ENCODE measurements at places on chromosomes 2 and 18.

- DNase-seq, result no peak
Observed at GRCh38 chr18:9631814-9632496, 17.6 kb upstream of the PPP4R1 start.

DNA sequence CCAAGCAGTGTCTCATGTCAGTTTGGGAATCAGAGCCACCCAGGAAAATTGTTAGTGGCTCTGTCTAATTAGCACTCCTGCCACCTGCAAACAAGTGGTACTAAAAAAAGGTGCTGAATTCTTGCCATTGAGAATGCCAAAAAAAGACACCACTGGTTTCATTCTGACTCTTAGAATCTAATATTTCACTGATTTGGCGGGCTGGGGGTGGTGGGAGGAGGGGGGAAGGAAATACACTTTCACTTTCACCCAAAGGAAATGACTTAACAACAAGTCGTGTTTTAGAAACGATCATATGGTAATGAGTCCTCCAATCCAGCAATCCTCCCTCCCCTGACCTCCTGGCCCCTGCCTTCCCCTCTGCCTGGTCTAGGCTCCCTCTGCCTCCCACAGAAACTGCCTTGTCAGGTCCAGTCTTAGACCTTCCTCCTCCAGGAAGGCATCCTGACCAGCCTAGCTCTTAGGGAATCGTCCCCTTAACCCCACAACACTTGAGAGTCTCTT lies 4.4 kb upstream of the KLHL29 start:
- no peak for DNase-seq

DNA sequence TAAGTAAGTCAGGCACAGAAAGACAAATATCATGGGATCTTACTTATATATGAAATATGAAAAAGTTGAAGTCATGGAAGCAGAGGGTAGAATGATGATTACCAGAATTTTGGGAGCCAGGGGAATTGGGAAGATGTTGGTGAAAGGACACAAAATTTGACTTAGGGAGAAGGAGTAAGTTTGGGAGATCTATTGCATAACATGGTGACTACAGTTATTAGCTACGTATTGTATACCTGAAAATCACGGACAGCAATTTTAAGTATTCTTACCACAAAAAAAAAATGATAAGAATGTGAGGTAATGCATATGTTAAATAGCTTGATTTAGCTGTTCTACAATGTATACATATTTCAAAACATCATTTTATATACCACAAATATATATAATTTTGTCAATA lies 94.2 kb upstream of the COL5A2 start:
- no peak for DNase-seq

- DNase-seq, result no peak
Observed at GRCh38 chr18:52130624-52131301, 209.2 kb upstream of the DCC start.

DNA sequence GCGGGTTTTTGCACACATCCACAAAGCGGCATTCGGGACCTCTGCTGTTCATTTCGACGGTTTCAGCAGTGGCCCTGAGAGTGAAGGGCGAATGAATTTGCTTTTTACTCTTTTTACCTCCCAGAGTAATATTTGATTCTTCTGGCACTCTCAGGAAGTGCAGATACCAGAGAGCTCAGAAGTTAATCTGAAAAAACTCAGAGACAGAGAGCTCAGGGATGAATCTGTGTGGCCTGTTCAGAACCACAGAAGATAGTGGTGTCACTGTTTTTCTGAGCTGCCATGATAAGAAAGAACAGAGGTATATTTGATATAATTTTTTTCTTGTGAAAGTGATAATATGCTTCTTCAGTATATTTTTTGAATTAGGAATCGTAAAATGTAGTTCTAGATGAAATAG lies 129.3 kb downstream of the MBP start:
- no peak for DNase-seq

- DNase-seq, result no peak
Observed at GRCh38 chr2:188158337-188159100, 133.2 kb upstream of the GULP1 start.

DNA sequence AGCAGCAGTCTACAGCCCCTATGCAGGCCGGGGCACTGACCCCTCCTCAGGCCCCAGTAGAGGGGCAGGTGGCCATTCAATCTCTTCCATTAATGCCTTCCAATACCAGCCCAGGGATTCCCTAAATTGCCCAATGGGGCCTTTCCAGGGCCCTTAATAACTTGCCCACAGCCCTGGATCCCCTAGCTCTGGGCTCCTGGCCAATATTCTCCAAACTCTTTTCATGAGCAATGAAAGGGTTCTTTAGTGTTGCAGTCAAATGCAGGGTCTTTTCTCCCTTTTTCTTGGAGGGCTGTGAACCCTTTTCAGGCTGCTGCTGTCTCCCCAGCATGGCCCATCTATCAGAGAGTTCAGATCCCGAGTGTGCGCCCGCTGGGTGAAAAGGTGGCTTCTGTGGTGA lies 41.3 kb upstream of the SLC1A4 start:
- no peak for DNase-seq

- peak; percentile 18 for DNase-seq
Observed at GRCh38 chr2:100909534-100910081, 89.7 kb downstream of the NPAS2 start.

DNA sequence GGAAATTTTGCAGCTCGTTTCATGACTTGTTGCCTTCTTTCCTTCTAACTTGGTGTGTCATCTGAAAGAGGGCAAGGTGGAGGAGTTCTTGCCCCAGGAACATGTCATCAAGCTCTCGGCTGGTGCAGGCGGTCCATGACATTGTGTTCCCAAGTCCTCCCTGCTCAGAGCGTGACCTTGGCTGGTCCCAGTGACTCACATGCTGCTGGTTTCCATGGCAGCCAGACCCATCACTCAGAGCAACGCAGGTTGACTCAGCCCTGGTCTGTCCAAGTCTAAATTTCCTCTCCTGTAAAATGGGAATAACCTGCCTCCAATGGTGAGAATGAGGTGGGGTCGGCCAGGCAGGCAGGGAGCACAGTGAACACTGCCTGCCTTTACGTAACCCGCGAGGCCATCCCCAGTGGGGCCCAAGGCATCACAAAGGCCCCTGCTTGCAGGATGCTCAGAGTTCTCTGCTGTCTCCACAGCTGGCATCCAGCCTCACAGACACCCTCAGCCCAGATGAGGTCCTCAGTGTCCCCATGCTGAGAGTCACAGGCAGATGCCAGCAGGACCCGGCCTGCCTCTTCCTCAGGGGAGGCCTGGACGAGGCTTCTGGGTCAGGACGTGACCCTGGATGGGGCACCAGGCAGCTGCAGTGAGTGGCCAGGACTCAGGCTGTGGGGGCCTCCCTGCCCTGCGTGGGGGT lies 143.7 kb downstream of the TPO start:
- DNase-seq, result no peak

DNA sequence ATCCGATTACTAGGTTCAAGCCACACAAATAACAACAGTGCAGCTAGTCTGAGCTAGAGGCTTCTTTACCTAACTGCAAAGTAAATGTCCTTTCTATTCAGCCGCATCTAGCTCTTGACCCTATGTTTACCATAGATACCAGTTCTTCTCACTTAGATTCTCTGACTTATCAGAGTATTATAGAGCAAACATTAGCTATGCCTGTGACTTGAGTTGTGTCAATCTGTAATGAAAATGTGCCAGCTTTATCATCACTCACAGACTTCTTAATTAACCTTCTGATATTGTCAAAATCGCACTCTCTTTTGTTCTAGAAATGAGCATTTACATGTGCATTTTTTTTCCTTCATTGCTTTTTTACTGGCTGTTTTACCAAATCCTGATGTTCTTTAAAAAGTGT lies 79.9 kb downstream of the BCL11A start:
- DNase-seq, result no peak

GRCh38 chr18:50969448-50969847 lies 1.6 kb downstream of the ELAC1 start:
- DNase-seq, result no peak

DNA sequence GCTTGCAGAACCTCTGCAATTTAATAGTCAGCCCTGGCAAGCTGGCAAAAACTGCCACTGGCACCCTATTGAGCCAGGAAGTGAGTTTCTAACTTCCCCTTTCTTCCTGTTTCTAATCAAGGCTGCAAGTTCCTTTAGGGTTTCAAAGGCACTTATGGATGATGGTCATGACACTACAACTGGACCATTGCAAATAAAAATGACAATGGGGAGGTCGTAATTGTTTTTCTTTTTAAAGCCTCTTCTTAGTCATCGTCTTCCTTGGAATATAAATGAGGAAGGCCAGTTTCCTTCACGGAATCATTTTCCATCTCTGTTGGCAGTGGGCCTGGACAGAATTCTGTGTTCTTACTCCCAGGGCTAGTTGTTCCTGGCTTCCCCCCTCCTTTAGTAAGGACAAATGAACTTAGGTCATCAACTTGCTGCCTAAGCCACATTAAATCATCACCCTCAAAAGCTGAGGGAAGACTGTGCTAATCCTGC lies 35.8 kb downstream of the SH3RF3 start:
- no peak for DNase-seq

GRCh38 chr2:176132205-176133171 lies 3.0 kb downstream of the HOXD8 start:
- DNase-seq, result no peak

DNA sequence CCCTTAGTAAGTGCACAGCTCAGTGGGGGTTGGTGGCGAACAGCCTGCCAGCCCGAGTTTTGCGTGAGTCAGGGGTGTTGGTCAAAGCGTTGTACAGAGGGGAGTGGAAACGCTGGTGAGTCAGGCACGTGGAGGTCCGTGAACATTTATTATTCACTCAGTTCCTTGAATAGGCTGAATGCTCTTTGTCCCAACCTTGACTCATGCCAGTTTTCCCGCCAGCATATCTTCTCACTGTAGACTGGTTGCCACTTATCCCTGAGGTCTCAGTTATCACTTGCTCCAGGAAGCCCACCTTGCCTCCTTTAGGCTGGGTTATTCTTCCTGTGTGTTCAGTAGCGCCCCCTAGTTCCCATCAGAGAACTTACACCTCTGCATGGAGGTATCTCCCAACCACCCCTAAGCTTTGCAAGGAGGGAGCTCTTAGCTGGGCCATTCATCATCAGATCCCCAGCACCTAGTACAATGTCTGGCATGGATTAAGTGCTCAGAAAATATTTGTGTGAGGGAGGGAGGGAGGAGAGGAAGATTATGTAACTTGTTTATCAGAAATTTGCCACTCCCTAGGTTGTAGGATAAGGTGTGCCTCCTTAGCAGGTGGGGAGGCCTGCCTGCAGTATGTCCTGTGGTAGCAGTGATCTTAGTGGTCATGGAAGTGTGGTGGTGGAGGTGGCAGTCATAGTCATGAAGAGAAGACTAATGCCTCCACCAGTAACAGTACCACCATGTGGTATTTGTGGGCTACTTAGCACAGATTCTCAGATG lies 72.1 kb downstream of the CABLES1 start:
- no peak for DNase-seq

DNA sequence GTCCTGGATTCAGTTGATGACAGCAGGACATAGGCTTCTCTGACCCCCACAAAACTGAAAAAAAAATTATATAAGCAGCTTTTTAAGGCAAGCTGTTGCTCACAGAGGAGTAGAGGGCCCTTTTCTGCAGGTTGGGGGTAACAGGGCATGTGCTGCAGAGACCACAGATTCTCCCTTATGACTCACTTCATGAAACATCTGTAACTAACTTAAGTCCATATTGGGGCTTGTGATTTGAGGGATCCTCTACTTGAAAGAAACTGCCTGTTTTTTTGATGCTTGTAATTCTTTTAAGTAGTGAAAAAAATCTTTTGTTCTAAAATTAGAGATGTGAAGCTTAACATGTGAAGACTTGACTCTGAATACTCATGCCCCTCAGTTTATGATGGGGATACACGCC lies 33.4 kb downstream of the XRCC5 start:
- DNase-seq, result no peak

DNA sequence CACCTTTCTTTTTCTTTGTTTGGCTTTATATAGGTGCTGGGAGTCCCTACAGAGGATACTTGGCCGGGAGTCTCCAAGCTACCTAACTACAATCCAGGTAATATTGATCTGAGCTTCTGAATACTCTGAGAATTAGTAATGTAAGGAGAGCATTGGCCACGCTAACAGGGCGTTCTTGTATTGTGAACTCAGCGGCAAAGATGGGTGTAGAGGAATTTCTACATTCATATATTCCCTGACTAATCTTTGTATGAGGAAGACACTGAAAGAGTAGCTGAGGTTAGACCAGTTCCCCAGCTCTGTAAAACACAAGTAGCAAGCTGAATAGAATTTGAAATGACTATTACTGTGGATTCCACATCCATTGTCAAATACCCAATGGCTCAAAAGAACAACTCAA lies 48.5 kb downstream of the CDK15 start:
- DNase-seq, result no peak

- DNase-seq, result no peak
Observed at GRCh38 chr2:224938651-224939182, 103.6 kb downstream of the DOCK10 start.

- DNase-seq, result no peak
Observed at GRCh38 chr18:54183390-54183789, 41.1 kb downstream of the MBD2 start.

DNA sequence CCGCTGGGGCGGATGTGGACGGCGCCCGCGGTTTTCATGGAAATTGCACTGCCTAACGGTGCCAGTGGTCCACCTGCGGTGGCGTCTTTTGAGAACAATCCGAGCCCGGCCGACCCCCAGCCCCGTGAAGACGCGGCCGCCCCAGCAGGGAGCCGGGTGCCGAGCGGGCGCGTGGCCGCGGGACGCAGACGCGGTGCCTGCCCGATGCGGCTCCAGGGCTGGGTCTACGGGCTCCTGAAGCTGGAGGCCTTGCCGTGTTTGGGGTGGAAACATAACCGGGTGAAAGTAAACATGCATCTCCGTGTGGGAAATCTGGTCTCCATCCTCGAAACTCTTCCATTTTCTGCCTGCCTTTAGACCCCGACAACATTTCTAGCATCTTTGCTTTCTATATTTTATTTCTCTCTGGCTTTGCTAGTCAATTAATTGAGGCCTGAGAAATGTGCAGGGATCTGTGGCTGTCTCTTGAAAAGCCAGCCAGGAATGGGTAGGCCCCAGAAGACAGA lies 572 bp downstream of the INPP4A start:
- peak; percentile 68 for DNase-seq

DNA sequence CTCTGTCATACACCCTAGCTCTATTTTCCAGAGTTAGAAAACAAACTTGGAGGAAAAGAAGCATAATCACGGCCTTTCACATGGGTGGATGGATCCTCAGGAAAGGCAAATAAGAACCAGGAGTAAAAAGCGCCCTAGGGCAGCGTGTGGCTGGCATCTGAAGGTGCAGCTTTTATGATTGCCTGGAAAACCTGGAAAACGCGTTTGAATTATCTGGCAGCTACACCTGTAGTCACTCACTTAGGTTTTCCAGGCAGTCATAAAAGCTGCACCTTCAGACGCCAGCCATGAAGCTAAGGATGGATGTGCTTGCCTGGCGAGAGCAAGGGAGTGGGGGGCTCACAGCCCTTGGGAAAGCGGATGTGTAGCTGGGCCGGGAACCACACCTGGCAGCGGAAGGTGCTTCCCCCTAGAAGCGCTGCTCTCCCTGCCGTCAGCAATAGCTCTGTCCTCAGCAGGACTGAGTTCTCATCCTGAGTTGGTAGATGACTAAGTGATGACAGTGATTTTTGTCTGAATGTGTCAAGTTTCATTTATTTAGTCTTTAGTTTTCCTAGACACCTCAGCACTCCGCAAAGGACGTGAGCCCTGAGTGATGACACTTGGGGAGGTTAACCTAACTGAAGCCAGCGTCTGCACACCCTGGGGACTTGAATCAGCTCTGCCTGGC lies 82.0 kb downstream of the DCDC2C start:
- no peak for DNase-seq

GRCh38 chr2:38100328-38100727 lies 24.4 kb upstream of the CYP1B1 start:
- no peak for DNase-seq

- DNase-seq, result no peak
Observed at GRCh38 chr2:219125886-219126270, 34.7 kb downstream of the NHEJ1 start.

Measured in left forelimb (tissue), 1 donor.